ENCODE measurements at places on chromosomes 13 and 19.

GRCh38 chr13:74562381-74562780, 428.2 kb upstream of the KLF12 start:
- no peaks in the 10 kb centered on the region for H3K36me3 ChIP-seq
- no peak overlapping the region for H3K27ac ChIP-seq
- no peaks in the 10 kb centered on the region for H3K4me1 ChIP-seq
- H3K27me3 ChIP-seq: no peaks in the 10 kb centered on the region
- DNase-seq: no peak

GRCh38 chr13:94196413-94196812, 283.1 kb downstream of the DCT start:
- H3K4me1 ChIP-seq: no peaks in the 10 kb centered on the region
- H3K27me3 ChIP-seq: no peaks in the 10 kb centered on the region
- no peak overlapping the region for H3K4me3 ChIP-seq
- H3K36me3 ChIP-seq: no peaks in the 10 kb centered on the region
- no peak overlapping the region for H3K27ac ChIP-seq

DNA sequence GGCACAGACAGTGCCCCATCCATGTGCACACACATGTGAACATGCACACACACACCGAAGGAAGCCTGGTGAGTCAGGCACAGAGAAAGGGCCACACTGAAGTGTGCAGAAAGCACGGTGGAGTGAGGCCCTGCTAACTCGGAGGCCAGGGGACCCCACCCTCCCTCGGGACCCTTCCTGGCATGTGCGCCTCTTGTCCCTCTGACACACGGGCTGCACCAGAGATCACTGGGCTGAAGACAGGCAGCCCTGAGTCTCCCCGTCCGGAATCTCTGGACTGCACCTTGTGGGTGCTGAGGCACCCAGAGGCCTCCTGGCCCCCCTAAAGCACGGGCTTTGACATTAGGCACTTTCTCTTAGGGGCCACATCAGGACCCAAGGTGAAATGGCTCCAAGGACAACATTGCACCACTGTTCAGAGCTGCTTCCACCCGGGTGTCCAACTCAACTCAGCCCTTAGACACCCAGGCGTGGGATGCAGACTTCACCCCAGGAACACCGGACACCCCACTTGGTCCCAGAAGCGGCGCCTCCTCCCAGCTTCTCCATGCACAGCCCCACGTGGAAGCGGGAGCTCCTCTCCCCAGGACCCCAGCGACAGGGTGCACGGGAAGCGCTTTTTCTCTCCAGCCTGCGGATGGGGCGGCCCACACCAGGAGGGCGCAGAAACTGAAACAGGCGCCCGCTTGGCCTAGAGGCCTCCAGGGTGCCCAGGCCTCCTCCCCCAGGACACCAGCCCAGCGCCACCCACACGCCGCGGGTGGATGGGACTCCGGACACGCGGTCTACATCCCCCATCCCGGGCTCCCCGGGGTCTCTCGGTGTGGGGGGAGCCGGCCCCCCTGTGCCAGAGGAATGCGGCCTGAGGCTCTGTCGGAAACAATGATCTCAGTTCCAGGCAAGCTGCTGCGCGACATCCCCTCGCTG, 90.2 kb downstream of the SPACA7 start:
- peaks cover 4% of the 10 kb centered on the region for H3K27me3 ChIP-seq
- H3K36me3 ChIP-seq: no peaks in the 10 kb centered on the region
- no peak overlapping the region for H3K27ac ChIP-seq
- no peak overlapping the region for H3K4me3 ChIP-seq
- no peak for DNase-seq

- H3K36me3 ChIP-seq: no peaks in the 10 kb centered on the region
- H3K4me3 ChIP-seq: no peak overlapping the region
- no peaks in the 10 kb centered on the region for H3K27me3 ChIP-seq
- H3K4me1 ChIP-seq: no peaks in the 10 kb centered on the region
- DNase-seq: no peak
Measured at GRCh38 chr19:20607943-20608342, 42.4 kb upstream of the ZNF737 start.

DNA sequence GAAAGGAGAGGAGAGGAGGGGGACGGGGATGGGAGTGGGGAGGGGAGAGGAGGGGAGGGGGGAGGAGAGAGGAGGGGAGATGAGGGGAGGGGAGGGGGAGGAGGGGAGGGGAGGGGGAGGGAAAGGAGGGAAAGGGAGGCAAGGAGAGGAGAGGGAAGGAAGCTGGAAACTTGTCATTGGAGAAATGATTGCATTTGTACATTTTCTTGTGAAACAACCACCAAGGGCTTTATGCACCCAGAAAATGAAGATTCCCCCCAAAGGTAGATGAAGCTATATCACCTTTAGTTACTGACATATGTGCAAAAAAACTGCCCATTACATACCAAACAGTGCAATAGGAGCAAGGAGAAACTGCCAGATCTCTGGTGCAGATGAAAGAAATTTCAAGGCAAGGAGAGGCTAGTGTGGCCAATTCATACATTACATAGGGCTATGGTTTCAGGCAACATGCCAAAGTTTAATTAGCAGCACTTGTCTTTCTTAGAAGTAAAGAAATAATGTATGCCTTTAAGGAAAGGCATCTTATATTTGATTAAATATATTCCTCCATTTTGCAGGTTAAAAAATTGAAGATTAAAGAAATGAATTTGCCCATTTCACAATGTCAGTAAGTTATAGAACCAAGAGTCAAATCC, 49.5 kb upstream of the STK24 start:
- DNase-seq: peak; percentile 25
- H3K4me1 ChIP-seq: no peaks in the 10 kb centered on the region
- H3K27ac ChIP-seq: no peak overlapping the region
- H3K36me3 ChIP-seq: no peaks in the 10 kb centered on the region
